Lung (tissue), 17 donors: ENCODE measurements at places on chromosomes 4 and X. TPM values are rescaled to one million over a fixed set of nuclear protein-coding genes. Genes with fewer than 3 reads are reported as not detected.

The CABS1 gene
- total RNA-seq, result not detected

The MAGEA12 gene
- not detected for total RNA-seq

The TLR7 gene
- total RNA-seq, result 0.74 TPM

The STS gene
- total RNA-seq, result 16.7 TPM

The FANCB gene
- 1.0 TPM for total RNA-seq
